ENCODE measurements at places on chromosomes 3 and 15. TPM values are rescaled to one million over a fixed set of nuclear protein-coding genes. Genes with fewer than 3 reads are reported as not detected.

Gene NEK11
- total RNA-seq, result 2.0 TPM

Gene NCBP2
- 49.0 TPM for total RNA-seq

Gene CDHR4
- not detected for total RNA-seq

Gene LAMB2
- 580 TPM for total RNA-seq

Gene KBTBD12
- total RNA-seq, result not detected

Gene GABRB3
- 0.40 TPM for total RNA-seq

Gene LCTL
- not detected for total RNA-seq

Gene PPM1L
- 0.99 TPM for total RNA-seq

Gene CLEC3B
- 0.20 TPM for total RNA-seq

Gene IFT57
- total RNA-seq, result 20.6 TPM

Gene PRR20G
- not detected for total RNA-seq

Gene TRIM71
- total RNA-seq, result not detected

Gene ZNF620
- 6.5 TPM for total RNA-seq

Gene NEDD4
- 25.3 TPM for total RNA-seq

Data from lung microvascular endothelial cell (primary cell).